ENCODE measurements at places on chromosomes 5 and 9.

GRCh38 chr5:127878174-127878750, 175.1 kb downstream of the CCDC192 start:
- peak; percentile 76 for DNase-seq

- no peak for DNase-seq
Measured at GRCh38 chr9:112836394-112836793, 54.3 kb downstream of the SLC46A2 start.

DNA sequence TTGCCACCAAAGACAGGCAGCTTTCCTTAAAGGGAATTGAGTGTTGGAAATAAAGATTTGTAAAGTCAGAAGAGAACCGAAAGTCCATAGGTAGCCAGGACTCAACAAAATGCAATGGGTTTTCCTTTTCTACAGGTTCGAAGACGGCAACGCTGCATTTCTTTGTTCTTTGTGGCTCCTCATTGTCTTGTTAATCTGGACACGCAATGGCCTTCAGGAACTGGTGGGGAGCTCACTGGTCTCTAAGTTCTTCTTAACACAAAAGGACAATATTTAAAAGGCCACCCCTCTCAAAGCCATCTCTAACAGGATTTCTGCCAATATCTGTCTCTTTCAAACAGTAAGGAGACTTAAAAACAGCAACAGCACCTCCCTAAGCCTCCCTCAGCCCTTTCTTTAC, 170.6 kb downstream of the RMI1 start:
- DNase-seq: peak; percentile 63

DNA sequence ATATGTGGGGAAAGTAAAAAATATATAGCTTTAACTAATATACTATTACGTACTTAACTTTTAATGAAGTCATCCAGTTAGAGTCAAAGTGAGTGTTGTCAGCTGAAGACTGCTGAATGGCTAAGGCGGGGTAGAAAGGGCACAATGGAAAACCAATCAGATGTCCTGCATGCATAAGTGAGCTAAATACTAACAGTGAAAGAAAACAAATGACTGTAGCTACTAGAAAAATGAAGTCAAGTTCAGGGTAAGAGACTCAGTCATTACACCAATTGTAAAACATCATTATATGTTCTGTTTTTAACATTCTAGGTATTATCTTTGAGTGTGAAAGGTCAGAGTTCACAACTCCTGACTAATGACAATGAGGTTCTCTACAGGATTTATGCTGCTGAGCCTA, 295.2 kb downstream of the ADGRV1 start:
- no peak for DNase-seq

DNA sequence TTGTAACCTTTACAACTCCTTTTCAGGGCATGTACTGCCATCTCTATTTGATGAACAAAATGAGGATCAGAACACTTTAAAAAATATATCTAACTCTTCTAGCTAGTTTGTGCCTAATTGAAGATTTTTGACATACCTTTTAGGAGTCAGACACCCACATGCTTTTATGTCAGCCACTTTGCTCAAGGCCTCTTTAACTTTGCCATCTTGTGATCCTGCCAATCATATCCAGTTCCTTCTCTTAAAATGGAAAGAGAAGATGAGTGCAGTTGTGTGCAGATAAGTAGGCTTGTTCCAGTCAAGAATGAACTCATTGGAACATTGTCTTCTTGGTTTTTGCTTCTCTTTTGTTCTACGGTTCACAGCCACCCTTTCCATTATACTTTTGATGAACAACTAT, 425.6 kb upstream of the TNC start:
- no peak for DNase-seq

DNA sequence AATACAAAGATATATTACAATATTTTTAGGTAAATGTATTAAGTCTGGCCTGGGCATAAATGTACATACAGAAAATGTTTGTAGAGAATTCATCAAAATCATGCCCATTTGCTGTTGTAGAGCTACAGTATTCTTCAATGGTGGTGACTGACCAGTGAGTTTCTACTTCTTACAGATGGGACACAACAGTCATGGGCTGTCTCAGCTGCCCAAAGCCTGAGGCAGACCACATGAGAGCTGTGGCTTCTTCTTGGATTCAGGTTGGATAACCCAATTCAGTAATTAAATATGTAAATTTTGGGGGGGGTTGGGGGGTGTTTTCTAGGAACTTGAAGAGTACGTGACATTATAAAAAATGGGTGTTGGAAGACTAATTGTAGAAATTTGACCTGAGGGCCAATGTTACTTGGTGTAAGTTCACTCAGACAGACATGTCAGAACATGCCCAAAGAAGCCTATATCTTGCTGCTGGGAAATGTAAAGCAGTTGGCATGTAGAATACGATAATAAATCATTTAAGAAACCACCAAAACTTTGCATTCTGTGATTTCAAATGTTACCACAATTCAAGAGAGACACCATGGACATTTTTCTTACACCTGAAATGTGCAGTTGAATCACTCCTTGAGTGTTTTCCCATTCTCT, 17.9 kb downstream of the STARD4 start:
- DNase-seq: no peak

- no peak for DNase-seq
Measured at GRCh38 chr5:122715095-122715494, 59.8 kb upstream of the SNX2 start.

- no peak for DNase-seq
Measured at GRCh38 chr5:170571281-170571731, 67.5 kb downstream of the KCNIP1 start.

DNA sequence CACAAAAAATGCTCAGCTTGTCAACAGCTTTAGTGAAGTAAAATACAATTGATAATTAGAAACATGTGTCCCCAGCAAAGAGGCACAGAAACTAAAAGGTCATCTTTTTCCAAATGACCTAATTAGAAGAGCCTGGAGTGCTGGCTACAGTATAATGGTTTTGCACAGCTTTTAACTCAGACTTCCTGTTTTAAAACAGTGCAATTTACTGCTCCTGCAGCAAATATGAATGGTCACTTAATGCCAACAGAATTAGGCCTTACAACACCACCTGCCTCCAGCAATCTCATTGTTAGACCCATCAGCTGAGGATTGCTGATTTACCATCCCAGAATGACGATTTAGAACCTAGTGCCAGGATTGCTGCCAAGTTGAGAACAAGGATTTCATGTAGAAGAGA, 239.3 kb downstream of the CETN3 start:
- no peak for DNase-seq

- DNase-seq: no peak
Measured at GRCh38 chr5:173065155-173065554, 9.0 kb downstream of the CREBRF start.

DNA sequence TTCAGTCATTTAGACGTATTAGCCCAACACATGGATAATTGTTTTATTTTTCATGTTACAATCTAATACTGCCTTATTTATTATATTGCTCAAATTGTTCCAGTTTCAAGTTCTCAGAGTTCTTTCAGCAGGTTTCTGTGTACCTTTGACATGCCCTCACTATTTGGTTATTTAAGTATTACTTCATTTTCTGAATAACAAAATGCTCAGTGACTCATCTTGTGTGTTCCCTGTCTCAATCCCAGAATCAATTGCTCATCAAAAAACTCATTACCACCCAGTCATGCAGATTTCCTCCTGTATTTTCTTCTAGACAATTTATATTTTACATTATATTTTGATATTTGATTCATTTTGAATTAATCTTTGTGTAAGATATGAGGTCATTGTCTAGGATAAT, 562.6 kb downstream of the ANXA1 start:
- DNase-seq: no peak

DNA sequence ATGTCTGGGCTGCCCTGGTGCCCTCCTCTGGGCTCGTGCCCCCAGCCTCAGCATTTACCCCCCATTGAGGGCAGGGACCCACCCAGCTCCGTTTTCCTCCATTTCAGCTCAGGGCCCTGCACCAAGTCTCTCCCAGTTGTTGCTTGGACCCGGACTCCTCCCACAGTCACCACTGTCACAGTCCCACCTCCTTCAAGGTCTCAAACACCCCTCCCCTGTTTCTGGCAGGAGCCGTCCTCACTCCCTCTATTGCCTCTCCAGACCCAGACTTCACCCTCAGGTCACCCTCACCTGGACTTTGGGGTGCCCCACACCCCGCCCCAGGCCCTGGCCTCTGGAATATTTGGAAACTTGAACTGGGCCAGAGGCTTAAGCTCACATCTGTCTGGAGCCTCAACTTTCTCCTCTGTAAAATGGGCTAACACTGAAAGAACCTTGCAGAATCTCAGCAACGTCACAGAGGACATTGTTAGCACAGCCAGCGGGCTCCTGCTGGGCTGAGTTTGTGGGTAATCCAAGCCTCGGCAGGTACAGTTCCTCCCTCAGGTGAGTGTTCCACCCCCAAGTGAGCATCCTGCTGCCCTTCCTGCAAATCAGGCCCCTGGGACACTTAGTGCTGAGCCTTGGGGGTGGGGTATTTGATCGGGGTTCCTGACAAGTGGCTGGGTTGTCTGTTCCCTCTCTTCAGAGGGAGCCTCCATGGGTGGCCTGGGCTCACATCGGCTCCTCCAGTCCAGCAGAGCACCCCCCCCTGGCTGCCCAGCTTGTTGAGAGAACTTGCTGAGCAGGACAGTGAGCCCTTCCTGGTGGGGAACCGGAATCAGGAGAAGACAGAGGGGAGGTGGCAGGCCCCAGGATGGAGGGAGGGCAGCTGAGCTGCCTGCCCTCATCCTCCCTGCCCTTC, 130.1 kb downstream of the C9orf50 start:
- peak; percentile 41 for DNase-seq

DNA sequence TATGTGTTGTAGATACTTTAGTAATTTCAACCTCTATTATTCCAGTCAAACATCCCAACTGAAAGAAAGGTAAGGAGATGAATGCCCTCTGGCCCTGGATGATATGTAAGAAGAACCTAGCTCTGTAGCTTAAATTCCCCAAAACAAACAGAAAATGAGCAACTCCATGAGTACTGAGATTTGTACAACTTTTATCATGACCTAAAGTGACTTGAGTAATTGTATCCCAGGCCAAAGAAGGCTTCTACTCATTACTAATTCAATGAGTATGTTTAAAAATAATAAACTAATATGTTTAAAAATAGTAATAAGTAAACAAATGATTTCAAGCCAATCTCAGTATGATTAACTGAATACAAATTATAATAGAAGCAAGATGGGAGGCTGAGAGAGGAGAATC, 414.0 kb upstream of the ACTBL2 start:
- no peak for DNase-seq

GRCh38 chr5:151204051-151204450, 19.8 kb downstream of the CCDC69 start:
- DNase-seq: no peak

DNA sequence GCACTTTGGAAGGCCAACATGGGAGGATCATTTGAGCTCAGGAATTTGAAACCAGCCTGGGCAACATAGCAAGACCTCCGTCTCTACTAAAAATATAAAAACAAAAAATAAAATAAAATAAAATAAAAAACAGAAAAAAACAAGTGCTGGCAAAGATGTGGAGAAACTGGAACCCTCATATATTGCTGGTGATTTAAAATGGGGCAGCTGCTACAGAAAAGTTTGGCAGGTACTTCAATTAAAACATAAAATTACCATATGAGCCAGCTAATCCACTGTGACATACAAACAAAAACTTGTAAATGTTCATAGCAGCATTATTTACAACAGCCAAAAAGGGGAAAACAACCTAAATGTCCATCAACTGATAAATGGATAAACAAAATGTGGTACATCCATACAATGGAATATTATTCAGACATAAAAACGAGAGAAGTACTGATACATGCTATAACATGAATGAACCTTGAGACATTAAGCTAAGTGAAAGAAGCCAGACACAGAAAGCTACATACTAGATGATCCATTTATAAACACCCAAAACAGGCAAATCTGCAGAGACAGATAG, 42.7 kb downstream of the PFDN1 start:
- no peak for DNase-seq

DNA sequence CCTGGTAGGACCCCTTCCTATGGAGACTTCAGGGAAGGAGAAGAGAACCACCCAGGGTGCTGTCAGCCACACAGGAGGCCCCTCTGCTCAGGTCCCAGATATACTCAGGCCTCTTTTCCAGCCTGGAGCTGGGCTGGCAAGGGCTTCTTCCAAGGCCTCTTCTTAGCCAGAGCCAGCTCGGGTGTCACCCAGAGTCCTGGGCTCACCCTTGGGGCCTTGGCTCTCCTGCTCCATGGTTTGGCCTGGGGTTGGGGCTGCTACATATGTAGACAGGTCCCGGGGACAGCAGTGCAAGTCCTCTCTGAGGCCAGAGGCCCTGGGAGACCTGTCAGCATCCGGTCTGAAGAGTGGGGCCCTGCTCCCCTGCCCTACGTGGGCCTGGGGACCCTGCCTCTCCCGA, 22.8 kb downstream of the PAEP start:
- no peak for DNase-seq

DNA sequence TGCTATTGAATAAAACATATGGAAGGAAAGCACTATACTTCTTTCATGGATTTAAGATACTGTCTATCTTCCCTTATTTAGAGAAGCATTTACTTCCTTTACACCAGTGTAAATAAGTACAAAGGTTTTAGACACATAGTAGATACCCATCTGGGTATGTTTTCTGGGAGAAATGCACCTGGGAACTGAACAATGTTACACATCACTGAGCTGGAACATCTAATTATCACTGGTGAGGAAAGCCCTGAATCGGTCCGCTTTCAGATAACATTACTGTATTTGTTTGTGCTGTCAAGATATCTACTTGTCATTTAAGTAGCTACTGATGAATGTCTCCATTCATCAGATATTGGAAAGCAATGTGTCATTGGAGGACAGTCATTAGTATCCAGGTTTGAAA, 964.7 kb upstream of the PTPRD start:
- DNase-seq: no peak

- DNase-seq: no peak
Measured at GRCh38 chr5:118111956-118112355, 876.4 kb downstream of the DTWD2 start.

GRCh38 chr5:91684625-91685024, 301.5 kb upstream of the ARRDC3 start:
- no peak for DNase-seq

- DNase-seq: no peak
Measured at GRCh38 chr9:113931140-113931539, 55.0 kb downstream of the ZNF618 start.

- DNase-seq: no peak
Measured at GRCh38 chr5:73354406-73354805, 94.2 kb downstream of the FOXD1 start.

- DNase-seq: no peak
Measured at GRCh38 chr5:143217804-143218160, 185.7 kb downstream of the NR3C1 start.

DNA sequence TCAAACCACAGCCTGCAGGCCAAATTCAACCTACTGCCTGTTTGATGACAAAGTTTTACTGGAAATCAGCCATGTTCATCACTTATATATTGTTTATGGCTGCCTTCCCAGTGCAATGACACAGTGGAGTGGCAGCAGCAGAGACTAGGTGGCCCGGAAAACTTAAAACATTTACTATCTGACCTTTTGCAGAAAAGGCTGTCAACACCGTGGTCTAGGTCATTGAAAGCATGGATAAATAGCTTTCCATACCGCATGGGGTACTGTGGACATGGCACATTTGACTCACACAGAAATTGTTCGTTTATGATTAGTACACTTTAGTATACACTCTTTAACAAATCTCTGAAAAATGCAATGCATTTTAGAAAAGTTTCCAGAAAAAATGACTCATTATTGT, 298.3 kb upstream of the EFNA5 start:
- no peak for DNase-seq

GRCh38 chr5:109947667-109948066, 257.9 kb downstream of the MAN2A1 start:
- DNase-seq: no peak

GRCh38 chr9:101453776-101454570, 18.4 kb upstream of the ALDOB start:
- DNase-seq: no peak
